NCI-H1436 (cell line): ENCODE measurements at places on chromosomes 11 and 22.

DNA sequence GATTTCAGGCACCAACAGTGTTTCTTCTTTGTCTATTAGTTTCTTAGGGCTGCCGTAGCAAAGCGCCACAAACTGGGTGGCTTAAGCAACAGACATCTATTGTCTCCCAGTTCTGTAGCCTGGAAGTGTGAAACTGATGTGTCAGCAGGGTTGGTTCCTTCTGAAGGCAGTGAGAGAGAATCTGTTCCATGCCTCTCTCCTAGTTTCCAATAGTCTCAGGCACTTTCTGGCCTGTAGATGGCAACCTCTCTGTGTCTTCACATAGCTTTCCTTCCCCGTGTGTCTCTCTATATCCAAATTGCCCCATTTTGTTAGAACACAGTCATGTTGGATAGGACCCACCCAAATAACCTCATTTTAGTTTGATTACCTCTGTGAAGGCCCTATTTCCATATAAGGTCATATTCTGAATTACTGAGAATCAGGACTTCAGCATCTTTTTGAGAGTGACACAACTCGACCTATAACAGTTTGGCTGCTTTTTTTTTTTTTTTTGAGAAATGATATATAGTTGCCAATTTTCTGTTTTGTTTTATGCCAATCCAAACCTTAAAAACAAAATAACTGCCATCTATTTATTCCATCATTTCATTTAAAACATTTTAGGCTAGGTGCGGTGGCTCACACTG is 108.2 kb downstream of the SLC36A4 start:
- peak; percentile 83 for DNase-seq

GRCh38 chr22:37193629-37194191 is 5.7 kb upstream of the C1QTNF6 start:
- DNase-seq = no peak

DNA sequence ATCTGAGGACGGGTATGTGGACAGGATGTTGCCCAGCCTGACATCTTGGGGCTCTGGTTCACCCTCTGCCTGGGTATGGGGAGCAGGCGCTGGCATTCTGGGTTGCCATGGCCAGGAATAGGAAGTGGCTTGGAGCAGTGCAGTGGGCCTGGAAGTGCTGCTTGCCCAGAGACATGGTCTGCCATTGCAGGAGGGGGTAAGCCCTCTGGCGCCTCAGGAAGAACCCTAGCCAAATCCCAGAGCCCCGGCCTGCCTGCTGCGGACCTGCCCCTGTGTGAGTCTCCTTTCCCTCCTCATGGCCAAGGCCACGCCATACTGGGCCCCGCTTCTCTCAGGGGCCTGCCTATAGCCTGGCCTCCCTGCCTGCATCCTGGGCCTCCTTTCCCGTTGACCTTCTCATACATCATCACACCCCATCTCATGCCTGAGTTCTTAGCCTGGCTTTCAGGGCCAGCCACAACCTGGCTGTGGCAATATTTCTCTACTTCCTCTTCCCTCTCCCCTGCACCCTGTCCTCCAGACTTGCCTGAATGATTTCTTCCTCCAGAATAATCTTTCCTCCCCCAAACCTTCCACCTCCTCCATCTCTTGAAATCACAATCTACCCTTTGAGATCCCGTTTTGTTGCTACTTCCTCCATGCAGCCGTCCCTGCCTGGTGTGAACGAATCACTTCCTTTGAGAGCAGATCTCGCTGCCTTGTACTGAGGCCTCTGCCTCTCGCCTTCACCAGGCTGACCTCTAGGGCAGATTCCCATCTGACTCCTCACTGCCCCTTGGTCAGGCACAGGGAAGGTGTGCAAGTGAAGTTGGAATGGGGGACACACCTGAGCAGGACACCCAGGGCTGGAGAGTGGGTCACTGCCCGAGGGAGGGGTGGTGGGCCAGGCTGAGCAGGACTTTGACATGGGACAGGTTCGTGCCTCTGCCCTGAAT is 5.2 kb downstream of the CAPN5 start:
- DNase-seq = no peak

GRCh38 chr11:120630122-120630521 is 118.6 kb downstream of the GRIK4 start:
- no peak for DNase-seq

- DNase-seq = no peak
Measured at GRCh38 chr22:43910178-43910695, 13.4 kb upstream of the PNPLA3 start.

GRCh38 chr11:36478700-36479329 is 31.3 kb downstream of the TRAF6 start:
- DNase-seq = peak; percentile 11

GRCh38 chr11:67652965-67653845 is 2.7 kb upstream of the ACY3 start:
- no peak for DNase-seq

- peak; percentile 76 for DNase-seq
Measured at GRCh38 chr22:31970490-31971444, 26.4 kb downstream of the YWHAH start.

DNA sequence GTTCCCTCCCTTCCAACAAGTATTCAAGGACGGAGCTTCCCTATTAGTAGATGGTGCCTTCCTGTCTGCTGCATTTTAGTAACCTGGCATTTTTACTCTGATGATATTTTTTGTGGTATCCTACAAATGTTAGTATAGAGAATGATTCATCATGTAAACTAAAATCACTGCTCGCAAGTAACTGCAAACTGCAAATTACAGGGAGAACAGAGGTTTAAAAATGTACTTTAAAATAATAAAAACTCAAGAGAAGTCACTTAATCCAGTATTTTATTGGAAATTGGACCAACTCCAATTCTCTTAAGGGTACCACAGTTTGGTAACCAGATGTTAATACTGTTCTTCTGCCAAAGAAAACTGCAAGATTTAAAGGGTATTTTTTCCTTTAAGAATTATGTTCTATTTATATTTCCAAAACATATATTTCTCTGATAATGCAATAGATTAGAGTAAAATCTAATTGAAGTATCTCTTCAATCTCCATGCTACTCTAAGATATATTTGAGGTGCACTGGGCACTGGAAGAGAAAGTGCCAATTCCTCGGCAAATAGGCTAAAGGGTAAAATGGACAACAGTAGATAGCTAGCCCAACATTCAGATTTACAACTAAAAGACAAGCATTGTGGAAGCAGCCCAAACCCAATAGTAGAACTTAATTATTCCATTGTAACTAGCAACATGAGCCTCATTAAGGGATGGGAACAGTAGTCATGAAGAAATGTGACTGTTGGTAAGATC is 298.0 kb downstream of the TTC28 start:
- DNase-seq = no peak

GRCh38 chr22:40258501-40258915 is 80.8 kb downstream of the TNRC6B start:
- no peak for DNase-seq

DNA sequence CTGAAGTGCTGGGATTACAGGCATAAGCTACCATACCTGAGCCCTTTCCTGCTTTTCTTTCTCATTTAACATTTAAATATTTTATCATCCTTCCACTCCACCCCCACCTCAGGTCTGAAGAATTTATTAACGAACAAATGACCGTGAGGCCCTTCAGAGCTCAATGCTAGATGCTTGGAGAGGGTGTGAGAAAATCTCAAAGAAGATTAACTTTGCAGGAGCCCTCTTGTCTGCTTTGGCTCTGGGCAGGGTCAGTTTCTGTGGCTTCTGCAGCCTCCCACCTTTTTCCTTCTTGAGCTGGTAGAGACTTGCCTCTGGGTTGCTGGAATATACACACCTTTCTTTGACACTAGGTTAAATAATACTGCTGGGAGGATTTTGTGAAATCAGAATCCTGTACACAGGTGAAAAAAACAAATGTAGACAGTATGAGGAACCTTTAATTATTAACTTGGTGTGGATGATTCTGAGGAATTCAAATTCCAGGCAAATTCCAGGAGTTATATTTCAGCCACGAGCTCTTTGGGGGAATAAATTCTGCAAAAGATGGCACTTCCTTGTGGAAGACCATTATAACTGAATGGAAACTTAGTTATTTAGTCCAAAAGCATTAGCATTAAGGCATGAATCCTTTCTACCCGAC is 3.4 kb upstream of the ZBTB44 start:
- DNase-seq = no peak

GRCh38 chr22:17845327-17845726 is 71.1 kb upstream of the BID start:
- DNase-seq = no peak
